ENCODE measurements at places on chromosomes 3 and 15. TPM values are rescaled to one million over a fixed set of nuclear protein-coding genes. Genes with fewer than 3 reads are reported as not detected.

DNA sequence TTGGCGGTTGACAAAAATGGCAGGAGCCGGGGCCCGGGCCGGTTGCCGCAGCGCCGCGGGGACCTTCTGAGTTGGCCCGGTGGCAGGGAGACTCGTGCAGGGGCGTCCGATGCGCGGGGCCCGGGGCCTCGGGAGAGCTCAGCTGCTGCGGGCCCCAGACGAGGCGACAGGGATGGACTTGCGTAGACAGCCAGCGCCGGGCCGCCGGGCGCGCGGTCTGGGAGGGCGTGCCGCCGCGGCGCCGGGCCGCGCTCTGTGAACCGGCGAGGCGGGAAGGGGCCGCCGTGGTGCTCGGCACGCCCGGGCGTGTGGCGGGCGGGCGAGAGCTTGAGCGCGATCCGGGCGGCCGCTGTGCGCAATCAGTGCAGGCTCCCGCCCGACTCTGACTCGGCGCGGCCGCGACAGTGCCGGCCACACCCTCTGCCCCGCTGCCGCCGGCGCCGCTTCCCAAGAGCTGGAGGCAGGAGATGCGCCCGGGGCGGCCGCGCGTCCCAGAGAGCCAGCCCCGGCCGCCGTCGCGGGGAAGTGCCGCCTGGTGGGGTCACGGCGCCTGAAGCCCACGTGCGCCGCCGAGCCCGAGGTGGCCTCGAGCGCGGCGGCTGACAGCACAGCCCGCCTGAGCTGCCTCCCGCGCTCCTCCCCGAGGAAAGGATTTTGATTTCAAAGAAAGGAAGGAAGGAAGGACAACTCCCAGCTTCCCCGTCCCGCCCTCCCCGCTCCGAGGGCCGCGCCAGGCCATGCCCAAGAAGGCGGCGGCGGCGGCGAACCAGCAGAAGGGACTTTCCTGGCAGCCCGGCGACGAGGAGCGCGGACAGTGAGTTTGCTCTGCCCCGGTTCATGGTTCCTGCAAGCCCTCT is 657 bp downstream of the TLNRD1 start:
- DNase-seq: peak; percentile 50
- H3K4me1 ChIP-seq: peaks cover 41% of the 10 kb centered on the region
- H3K27me3 ChIP-seq: no peaks in the 10 kb centered on the region
- H3K36me3 ChIP-seq: no peaks in the 10 kb centered on the region
- peak overlapping the region; percentile 89 for H3K4me3 ChIP-seq

GRCh38 chr15:77251662-77252061 is 168.2 kb downstream of the PEAK1 start:
- peak; percentile 10 for DNase-seq
- no peak overlapping the region for H3K4me3 ChIP-seq
- H3K27me3 ChIP-seq: no peaks in the 10 kb centered on the region
- no peaks in the 10 kb centered on the region for H3K4me1 ChIP-seq

GRCh38 chr3:118501152-118501551 is 533.5 kb downstream of the IGSF11 start:
- H3K27ac ChIP-seq: no peak overlapping the region
- peak; percentile 27 for DNase-seq
- no peak overlapping the region for H3K4me3 ChIP-seq
- no peaks in the 10 kb centered on the region for H3K4me1 ChIP-seq

- H3K27me3 ChIP-seq: no peaks in the 10 kb centered on the region
- H3K4me3 ChIP-seq: no peak overlapping the region
- H3K4me1 ChIP-seq: no peaks in the 10 kb centered on the region
Observed at GRCh38 chr3:77449459-77450350, 409.8 kb downstream of the ROBO2 start.

- no peak overlapping the region for H3K4me3 ChIP-seq
- H3K27ac ChIP-seq: no peak overlapping the region
- H3K4me1 ChIP-seq: no peaks in the 10 kb centered on the region
- no peaks in the 10 kb centered on the region for H3K36me3 ChIP-seq
Observed at GRCh38 chr3:112247900-112248299, 46.1 kb downstream of the SLC9C1 start.

GRCh38 chr3:33430061-33430460 is 10.1 kb downstream of the UBP1 start:
- no peak overlapping the region for H3K27ac ChIP-seq
- H3K36me3 ChIP-seq: no peaks in the 10 kb centered on the region

DNA sequence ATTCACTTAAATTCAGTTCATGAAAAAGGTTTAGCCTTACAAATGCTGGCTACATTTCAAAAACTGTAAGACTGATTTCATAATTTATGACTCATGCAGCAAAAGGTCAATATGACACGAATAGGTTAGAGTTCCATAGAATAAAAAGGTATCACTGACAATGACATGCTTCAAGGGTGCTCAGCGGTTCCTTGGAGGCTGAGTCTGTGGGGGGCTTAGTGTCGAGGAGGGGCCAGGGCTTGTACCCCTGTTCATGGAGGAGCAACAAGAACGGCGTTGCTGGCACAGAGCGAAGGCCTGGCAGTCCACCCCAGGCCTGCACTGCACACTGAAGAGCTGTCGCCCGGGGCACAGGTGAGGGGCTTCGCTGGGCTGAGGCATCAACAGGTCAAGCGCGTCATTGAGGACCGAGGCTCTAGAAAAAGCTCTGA is 174.2 kb downstream of the NR1D2 start:
- H3K4me1 ChIP-seq: peaks cover 21% of the 10 kb centered on the region
- no peak overlapping the region for H3K4me3 ChIP-seq
- DNase-seq: peak; percentile 94
- H3K27ac ChIP-seq: no peak overlapping the region
- H3K27me3 ChIP-seq: no peaks in the 10 kb centered on the region
- H3K36me3 ChIP-seq: no peaks in the 10 kb centered on the region

DNA sequence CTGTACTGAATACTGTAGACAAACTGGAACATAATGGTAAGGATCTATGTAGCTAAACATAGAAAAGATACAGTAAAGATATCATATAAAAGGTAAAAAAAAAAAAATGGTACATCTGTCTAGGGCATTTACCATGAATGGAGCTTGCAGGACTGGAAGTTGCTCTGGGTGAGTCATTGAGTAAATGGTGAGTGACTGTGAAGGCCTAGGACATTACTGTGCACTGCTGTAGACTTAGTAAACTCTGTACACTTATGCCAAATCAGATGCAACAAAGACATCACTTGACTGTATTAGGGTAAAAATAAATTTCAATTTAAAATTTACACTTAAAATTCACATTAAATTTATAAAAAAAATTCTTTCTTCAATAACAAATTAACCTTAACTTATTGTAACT is 281.3 kb upstream of the LMCD1 start:
- no peaks in the 10 kb centered on the region for H3K4me1 ChIP-seq
- no peaks in the 10 kb centered on the region for H3K36me3 ChIP-seq
- H3K4me3 ChIP-seq: no peak overlapping the region
- peaks cover 14% of the 10 kb centered on the region for H3K27me3 ChIP-seq
- peak; percentile 61 for DNase-seq

DNA sequence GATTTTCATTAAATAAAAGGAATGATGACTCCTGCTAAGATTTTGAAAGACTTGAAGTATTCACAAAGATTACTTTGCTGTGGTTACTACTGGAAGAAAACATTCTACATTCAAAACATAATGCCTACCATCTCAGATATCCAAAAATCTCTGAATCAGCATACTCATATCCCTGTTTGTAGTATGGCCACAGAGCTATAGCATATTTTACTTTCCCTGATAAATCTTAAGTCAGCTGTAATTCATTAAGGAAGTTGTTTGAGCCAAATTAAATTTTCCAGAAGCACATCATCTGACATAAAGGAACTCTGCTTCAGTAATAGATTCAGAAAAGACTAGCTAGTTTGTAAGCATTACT is 942.0 kb downstream of the ROBO1 start:
- no peaks in the 10 kb centered on the region for H3K36me3 ChIP-seq
- H3K4me3 ChIP-seq: no peak overlapping the region
- H3K27me3 ChIP-seq: no peaks in the 10 kb centered on the region
- peaks cover 15% of the 10 kb centered on the region for H3K4me1 ChIP-seq
- no peak for DNase-seq
- no peak overlapping the region for H3K27ac ChIP-seq

Gene GPR160
- total RNA-seq: 13.0 TPM

Gene RBMS3
- 5.4 TPM for total RNA-seq

Gene APBA2
- total RNA-seq: 61.7 TPM

Gene HDGFL3
- total RNA-seq: 38.4 TPM

Gene RETNLB
- not detected for total RNA-seq

Gene PAQR9
- total RNA-seq: 0.12 TPM

Gene SEC22C
- 63.3 TPM for total RNA-seq

Gene TMEM207
- total RNA-seq: not detected

Gene FSIP1
- total RNA-seq: 0.81 TPM

Gene PLSCR4
- total RNA-seq: 0.69 TPM

All from PC-3 (cell line).